ENCODE measurements at places on chromosomes 4 and X.

GRCh38 chr4:13940921-13941320, 313.4 kb upstream of the BOD1L1 start:
- no peak for DNase-seq

GRCh38 chr4:168839758-168840391, 170.2 kb downstream of the CBR4 start:
- DNase-seq = no peak

DNA sequence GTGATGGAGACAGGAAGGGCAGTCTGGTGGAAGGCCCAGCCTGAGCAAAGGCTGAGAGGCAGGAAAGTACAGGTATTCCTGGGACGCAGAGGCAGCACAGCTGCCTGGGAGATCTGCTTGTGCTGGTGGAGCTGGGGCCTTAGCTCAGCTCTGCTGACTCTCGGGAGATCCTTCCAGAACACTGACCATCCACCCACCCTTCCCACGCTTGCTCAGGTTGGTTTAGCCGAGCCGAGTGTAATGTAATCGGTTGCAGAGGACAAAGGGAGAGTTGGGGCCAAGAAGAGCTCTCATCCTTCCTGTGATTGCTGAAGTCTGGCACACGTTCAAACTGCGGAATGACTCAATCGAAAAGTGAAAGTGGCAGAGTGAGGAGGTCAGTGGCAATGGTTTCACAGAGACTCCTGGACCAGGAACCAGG, 43.1 kb upstream of the GPR78 start:
- DNase-seq = no peak

GRCh38 chr4:179625406-179625805, 2183.2 kb upstream of the AGA start:
- no peak for DNase-seq

DNA sequence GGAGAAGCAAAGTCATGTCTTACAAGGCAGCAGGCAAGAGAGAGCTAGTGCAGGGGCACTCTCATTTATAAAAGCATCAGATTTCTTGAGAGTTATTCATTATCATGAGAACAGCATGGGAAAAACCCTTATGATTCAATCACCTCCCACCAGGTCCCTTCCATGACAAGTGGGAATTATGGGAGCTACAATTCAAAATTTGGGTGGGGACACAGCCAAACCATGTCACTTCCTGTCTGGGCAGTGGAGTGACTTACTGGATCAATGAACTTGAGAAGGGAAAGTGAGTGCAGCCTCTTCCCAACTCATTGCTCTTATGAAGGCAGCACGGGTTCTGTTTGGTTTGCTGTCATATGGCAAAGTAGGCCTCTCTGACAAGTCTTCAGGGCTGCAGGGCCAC, 261.8 kb upstream of the TAPT1 start:
- DNase-seq = no peak

Data from stimulated activated CD4-positive, alpha-beta T cell treated with anti-CD3 and anti-CD28 coated beads, Interleukin-4, amount 100 ng/mL, for 1 hour (primary cell).